ENCODE measurements at places on chromosomes 2 and 18.

DNA sequence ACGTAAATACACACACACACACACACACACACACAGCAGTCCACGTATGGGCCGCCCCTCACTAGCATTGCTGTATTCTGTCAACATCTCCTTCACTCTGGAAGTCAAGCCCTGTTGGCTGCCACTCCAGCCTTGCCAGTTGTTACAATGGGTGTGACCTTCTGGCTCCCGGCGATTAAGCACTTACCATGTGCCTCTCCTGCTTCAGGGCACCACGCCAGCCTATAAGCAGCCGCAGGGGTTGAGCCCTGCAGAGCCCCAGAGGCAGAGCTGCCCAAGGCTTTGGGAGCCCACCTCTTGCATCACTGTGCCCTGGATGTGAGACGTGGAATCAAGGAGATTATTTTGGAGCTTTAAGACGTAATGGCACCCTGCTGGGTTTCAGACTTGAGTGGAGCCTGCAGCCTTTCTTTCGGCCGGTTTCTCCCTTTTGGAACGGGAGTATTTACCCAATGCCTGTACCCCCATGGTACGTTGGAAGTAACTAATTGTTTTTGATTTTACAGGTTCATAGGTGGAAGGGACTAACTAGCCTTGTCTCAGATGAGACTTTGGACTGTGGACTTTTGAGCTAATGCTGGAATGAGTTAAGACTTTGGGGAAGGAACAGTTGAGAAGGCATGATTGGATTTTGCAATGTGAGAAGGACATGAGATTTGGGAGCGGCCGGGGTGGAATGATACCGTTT lies 54.5 kb upstream of the ROCK2 start:
- peak; percentile 85 for DNase-seq

DNA sequence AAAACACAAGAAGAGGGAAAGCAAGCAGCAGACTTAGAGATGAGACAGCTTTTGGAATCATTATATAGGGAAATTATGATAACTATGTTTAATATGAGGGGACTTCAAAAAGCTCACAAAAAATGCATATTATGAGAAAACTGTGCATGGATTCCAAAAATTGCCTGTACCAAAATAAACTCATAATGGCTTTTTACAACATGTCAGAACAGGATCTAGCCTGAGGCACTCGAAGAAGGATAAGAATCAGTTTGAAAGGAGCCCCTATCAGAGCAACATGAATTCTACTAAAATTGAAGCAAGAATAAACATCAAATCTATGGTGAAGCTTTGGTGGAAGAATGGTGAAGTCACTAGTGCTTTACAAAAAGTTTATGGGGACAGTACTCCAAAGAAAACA lies 187.4 kb downstream of the RDH14 start:
- no peak for DNase-seq

DNA sequence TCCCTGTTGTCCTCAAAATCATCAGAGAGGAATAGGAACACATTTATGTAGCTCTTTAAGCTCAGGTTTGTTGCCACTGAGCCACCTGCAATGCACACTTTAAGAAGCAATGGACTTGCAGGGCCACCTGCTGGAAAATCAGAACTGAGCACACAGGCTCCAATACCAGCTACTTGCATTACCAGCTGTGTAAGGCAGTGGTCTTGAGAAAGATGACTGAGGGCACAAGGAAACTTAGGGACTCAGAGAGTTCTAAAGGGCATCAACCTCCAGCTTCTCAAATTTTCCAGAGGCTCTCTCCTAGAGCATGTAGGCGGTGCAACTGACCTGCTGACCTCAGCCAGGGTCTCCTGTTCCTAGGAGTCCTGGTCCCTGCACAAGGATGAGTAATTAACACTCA lies 2.5 kb upstream of the CNDP2 start:
- DNase-seq, result peak; percentile 84

DNA sequence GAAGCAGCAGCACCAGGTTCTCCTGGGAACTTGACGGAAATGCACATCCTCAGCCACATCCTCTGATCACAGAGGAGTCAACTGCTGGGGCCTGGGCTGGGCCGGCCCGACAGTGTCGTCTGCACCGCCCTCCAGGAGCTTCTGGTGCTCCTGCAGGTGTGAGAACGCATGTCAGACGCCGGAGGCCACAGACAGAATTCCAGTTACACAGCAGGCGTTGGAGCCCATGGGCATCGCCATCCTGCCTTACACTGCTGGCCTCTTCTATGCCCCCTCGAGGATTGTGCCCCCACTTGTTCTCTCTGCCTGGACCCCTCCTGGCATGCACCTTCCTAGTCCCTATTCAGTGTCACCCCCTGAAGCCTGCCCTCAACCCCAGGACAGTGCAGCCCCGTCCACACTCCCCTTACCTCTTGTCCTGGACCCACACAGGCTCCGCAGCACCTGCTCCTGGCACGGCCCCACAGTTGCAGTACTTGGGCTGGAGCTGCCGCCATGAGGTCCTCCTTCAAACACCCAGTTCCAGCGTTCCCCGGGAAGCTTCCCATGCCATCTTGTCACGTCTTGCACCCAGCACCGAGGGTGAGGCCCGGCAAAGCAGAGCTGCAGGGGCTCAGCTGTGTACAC lies 37.5 kb downstream of the ADI1 start:
- peak; percentile 39 for DNase-seq

DNA sequence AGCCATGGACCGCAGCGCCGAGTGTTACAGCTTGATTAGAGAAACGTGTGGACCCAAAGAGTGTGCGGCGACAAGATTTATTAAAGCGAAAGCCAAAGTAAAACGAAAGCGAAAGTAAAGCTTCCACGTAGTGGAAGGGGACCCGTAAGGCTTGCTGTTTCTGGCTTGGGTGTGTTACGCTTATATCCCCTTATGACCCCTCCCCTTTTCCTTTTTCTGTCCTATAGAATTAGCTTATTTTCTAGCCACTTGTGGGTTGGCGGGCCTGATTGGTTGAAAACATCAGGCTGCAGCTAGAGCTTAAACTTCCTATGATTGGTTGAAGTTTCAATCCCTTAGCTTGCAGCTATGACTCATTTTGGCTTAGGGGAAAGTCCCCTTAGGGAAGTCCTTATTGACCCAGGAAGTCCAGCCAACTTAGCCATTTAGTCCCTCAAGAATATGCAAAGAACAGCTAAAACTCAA lies 969.7 kb downstream of the DCDC2C start:
- DNase-seq, result peak; percentile 94

DNA sequence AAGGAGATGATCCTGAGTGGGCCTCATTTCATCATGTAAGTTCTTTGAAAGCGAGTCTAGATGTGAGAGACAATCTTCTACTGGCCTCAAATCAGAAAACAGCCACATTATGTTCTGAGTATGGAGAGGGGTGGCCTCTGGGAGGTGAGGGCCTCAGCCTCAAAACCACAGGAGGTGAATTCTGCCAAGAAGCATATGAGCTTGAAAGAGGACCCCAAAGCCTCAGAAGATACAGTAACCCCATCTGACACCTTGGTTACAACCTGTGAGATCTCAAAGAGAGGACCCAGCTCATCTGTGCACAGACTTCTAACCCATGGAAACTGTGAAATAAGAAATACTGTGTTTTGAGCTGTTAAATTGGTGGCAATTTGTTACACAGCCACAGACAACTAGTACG lies 200.1 kb downstream of the ARHGAP15 start:
- no peak for DNase-seq

DNA sequence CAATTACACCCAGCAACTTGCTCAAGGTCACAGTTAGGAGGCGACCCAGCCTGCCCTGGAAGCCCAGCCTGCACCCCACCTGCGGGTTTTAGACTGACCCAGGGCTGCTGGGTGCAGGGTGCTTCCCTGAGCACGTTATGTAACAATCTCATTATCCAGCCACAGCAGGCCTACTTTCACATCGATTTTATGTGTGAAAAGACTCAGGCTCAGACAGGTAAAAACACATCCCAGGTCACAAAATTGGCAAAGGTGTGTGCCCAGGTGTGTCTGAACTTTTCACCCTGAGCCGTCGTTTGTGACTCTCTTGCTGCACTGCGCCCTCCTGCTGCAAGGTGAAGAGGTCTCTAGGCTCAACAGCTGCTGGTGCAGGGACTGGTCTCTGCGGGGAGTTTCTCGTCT lies 668.2 kb upstream of the HS6ST1 start:
- DNase-seq, result peak; percentile 10

DNA sequence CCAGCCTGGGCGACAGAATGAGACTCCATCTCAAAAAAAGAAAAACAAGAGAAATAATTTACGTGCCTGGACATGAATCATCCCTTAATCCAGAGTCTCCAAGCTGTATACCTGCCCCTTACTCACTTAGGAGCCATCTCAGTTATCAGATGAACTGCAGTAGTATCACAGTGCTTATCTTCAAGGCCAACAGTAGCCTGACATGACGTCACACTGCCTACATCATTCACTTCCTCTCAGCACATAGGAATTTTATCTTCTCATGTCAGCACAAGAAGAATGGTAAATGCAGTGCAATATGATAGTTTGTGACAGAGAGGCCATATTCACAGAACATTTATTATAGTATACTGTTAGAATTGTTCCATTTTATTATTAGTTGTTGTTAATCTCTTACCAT lies 216.6 kb downstream of the SS18 start:
- DNase-seq, result no peak
